T follicular helper cell (primary cell): ENCODE measurements at places on chromosomes 2 and 18.

DNA sequence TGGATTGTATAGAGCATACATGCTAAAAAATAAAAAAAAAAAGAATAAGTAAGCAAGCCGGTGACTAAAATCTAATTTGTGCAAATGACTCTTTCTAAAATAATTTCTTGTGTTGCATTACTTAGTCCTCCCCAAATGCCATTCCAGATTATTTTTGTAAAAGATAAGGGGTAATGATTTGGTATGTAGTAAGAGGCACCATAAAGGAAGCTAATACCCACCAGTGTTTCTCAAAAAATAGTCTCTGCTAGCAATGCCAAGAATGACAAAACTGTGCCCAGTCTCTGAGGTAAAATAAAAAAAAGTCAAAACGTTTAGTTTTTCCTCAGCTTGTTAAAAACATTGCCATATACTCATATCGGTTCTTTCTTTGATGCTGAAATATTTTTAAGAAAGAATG is 2.7 kb downstream of the METTL5 start:
- DNase-seq: no peak

GRCh38 chr2:95010126-95010525 is 15.4 kb upstream of the MAL start:
- no peak for DNase-seq

DNA sequence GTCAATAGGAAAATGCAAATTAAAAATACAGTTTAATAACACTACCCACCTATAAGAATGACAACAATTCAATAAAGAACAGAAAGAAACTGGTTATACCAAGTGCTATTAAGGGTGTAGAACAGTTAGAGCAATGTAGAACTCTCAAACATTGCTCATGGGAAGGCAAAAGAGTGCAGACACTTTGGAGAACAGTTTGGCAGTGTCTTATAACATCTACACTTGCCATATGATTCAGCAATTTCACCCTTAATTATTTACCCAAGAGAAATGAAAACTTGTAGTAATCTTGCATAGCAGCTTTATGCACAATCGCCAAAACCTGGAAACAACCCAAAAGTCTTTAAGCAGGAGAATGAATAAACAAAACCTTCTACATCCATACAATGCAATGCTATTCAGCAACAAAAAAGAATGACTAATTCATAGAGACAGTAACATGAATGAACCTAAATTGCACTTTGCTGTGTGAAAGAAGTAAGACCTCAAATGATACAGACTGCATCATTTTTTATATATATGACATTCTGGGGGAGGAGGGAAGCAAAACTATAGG is 455.2 kb downstream of the THSD7B start:
- no peak for DNase-seq

- DNase-seq: no peak
Observed at GRCh38 chr2:104250635-104251034, 603.3 kb upstream of the POU3F3 start.

DNA sequence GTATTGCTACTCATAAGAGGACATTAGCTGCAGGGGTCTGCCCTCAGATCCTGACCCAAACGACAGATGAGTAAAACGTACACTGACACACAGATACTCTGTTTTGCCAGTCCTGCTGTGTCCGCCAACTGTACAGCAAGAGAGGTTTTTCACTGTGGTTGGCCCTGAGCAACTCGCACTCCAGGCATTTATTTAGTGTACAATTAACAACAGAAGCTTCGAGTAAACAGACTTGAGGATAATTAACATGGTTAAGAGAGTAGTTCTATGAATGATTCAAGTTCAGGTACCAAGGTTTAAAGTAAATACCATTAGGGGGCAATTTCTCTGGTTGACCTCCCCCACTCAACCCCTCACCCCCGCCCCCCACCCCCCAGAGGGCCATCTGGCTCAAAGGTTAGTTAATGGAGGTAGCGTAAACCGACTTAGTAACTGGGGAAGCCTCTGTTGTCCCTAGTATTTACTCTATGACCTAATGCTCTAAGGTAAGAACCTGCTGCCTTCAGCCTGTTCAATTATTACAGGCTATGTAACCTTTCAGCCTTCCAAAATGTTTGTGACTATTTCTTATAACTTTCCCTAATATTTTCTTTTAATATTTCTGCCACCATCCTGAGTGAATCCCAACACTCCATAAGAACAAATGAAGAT is 103.9 kb upstream of the XIRP2 start:
- DNase-seq: no peak

GRCh38 chr18:32695534-32695933 is 77.3 kb downstream of the KLHL14 start:
- no peak for DNase-seq

- no peak for DNase-seq
Observed at GRCh38 chr2:160651416-160652200, 158.0 kb upstream of the RBMS1 start.

DNA sequence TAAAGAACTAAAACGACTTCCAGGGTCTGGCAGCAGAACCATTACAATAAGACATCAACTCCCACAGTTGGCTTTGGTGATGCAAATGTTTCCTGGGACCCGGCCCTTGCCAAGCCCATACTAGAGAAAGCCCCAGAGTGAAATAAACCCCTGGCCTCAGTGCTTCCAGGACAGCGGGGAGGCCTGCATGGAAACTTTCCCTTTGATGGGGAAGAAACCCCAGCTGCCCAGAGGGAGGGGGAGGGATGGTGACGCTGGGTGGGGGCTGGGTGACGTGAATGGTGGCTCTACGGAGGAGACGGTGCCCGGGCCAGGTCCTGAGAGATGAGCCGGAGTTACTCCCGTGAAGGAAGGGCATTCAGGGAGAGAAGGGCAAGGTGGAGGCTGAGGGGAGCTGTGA is 27.5 kb downstream of the INHBB start:
- no peak for DNase-seq

DNA sequence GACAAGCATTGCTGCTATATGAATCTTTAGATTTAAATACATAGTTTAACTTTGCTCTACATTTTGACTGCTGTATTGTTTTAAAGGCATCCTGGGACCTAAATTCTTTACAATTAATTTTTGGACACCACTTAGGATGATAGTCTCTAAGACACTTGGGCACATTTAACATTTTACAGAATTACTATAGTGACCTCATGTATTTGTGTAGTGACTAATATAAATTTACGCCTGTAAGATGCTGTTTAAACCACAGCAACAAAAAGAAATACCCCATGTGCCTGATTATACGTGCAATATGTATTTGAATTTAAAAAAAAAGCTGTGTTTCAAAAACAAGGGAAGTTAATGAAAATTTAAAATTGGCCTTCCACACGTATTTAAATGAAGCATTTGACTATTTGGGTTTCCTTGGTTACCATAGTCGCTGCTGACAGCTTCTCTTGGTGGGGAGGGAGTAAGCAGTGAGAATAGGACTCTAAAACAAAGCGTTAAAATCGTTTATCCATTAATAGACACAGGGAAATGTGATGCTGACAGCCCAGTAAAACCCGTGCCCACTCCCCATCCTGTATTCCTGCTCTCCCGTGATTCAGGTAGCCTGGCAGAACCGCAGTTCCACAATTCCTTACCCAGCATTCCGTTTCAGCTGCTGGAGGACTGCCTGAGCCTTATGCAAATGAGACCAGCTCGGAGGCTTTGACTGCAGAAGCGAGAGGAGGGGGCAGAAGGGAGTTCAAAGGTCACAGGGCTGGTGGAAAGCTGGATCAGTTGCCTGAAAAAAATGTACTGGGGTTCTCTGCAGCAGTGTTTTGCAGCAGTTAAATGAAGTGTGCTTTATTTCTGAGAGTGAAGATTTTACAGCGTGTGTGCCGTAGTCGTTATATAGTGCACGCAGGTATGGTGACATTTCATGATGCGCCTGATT is 104.3 kb downstream of the CSRNP3 start:
- DNase-seq: no peak
